ENCODE measurements at places on chromosomes 11 and 22.

DNA sequence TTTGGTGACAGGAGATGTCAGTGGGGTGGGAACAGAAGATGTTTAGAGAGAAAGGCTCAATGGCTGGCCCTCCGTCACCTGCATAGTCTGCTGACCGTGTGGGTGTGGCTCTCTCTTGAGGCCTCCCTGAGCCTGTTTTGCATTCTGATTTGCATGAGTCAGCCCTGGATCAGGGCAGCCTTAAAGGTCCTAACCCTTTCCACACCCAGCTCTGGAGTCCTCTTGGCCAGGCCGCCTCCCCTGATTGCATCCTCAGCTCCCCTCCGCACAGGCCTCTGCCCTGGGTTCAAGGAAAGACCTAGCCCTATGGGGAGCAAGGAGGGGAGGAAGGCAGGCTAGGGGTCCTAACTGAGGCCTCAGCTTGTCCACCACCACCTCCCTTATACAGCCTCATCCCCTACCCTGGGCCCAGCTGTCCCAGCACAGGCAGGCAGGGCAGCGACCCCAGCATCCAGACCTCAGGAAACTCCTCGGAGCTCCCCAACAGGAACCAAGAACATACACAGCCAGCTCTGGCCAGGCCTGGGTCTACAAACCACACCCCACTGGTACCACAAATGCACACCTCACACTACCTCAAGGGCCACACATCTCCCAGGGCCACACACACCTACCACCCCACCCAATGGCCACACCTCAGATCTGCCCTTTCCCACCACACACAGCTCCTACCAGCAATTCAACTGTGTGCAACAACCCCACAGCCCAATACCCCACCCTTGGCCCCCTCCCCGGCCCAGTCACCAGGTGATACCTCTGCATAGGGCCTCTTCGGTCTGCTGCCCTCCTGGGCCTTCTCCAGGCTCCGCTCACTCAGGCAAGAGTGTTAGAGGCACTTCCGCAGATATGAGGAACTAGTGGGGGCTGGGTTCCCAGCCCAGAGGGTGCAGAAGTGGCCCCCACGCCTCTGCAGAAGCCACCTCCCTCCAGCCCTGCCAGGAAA is 13.7 kb downstream of the ARAP1 start:
- ATAC-seq, result no peak

DNA sequence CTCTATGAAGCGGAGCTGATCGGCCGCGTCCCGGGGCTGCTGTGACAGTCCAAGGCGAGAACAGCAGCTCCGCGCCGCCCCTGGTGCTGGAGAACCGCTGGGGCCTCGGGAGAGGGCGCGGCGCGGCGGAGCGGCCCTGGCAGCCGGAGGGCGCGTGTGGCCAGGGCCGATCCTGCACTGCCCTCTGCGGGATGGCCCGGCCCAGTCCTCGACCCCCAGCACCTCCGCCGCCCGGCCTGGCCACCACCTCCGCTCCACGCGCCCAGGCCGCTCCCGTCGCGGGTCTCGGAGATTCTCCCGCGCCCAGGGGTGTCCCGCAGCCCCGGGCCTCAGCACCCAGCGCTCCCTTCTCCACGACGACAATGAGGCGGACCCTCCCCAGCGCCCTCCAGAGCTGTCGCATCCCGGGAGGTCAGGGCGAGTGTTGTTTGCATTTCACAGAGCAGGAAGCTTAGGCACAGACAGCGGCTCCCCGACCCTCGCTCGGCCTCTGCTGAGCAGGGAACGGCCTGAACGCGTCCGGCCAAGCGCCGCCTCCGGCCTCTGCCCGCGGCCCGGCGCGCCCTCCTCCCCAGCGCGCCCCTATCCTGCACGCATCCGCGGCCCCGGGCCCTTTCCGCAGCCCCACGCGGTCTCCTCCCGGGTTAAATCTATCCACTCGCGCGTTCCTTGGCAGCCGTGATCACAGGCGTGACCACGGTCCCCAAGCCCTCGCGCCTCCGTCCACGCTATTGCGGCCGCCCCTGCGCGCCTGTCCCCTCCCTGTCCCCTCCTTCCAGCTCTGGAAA is 109.7 kb downstream of the WNT7B start:
- peak; percentile 70 for ATAC-seq

- ATAC-seq, result peak; percentile 66
These were observed 851.1 kb upstream of the RAG2 start for GRCh38 chr11:37449146-37449545.

- no peak for ATAC-seq
These were observed 1.1 kb upstream of the NOL12 start for GRCh38 chr22:37684803-37685615.

- ATAC-seq, result peak; percentile 35
These were observed 31.3 kb upstream of the MMP13 start for GRCh38 chr11:102986815-102987214.

DNA sequence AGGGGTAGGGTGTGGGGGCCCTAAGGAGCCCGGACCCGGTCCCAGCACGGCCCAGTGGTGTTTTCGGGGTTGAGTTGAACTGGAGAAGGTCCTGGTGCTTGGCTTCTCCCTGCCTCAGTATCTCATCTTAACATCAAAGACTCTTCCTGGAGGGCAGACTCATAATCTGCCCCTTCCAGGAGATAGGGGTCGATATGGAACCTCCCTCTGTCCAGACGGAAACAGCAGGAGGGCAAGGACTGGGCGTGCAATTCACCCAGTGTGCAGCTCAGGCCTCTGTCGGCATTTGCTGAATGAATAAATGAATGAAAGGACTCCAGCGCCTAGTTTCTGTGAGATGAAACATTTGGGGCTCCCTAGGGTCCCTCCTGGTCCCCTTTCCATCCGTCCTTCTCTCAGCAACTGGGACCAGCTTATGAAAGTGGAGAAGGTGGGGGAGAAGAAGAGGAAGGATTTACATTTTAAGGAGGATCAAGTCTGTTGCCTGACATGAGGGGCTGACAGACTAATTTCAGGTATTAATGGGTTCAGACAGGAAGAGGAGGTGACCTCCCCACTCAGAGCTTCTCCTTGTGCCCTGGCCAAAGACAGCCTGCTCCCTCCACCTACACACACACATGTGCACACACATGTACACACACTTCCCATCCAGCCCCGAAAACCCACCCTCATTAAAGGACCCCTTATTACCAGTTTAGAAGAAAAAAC is 1.1 kb upstream of the SHISA8 start:
- no peak for ATAC-seq

DNA sequence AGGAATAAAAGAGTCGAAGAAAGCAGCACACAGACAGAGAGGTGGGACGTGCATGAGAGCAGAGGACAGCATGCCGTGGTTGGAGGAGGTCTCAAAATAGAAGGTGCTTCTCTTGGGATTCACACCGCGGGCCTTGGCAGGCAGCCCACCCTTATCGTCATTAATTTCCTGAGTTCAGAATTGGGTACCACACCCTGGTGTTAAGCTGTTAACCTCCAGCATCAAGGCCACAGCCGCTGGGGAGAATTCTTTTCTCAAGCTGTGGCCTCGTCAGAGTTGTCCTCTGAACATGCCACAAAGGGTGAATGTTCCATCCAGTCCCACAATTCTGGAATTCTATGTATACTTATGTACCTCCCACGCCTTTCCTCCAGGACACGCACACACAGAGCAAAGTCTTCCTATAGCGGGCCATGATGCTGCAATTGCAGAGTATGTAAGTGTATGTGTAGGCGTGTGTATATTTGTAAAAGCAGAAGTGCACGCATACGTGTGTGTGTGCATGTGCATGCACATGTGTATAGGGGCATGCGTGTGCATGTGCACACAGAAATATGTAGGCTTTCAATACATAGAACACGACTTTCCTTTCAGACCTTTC is 39.0 kb downstream of the ADAMTS8 start:
- ATAC-seq, result no peak

DNA sequence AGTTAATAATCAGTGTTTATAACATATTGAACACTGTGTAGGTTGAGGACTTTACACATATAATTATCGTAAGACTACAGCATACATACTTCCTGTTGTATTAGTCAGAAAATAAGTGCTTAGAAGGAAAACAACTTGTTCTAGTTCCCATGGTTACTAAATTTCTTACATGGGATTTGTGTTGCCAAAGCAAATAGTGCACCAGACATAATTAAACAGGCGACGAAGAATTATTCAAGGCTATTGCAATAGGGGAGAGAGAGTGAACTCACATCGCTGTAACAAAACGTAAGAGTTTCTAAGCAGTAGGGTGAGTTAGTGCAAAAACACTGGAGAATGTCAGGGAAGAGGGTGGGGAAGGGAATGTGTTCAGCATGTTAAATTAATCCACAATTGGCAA is 347.8 kb downstream of the CNTN5 start:
- no peak for ATAC-seq

DNA sequence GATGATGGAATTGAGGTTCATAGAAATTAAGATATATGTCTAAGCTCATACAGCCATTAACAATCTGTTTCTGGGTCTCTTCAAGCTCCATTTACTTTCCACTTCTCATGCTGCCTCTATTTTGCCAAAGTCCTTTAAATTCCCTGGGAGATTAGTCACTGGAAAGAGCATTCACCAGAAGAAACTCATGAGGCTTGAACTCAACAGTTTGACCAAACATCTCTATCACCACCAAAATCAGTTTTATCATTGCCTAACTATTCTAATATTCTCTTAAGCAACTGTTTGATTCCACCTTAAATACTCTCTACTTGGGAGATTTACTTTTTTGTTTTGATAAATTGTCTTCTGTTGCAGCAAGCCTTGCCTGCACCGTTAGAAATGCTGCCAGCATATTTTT is 881.3 kb downstream of the KCNA4 start:
- no peak for ATAC-seq

DNA sequence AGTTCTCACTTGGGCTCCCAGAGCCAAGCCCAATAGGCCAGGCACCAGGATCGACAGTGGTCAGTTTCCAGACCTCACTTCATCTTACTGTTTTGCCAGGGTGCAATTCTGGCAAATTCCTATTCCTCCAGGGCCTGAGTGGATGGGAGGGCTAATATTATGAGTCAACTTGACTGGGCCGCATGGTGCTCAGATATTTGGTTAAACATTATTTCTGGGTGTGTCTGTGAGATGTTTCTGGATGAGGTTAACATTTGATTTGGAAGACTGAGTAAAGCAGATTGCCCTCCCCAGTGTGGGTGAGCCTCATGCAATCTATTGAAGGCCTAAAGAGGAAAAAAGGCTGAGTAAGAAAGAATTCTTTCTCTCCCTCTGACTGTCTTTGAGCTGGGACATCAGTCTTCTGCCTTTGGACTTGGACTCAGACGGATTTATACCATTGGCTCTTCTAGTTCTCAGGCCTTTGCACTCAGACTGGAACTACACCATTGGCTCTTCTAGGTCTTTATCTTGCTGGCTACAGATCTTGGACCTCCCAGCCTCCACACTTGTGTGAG is 132.9 kb upstream of the ZBED5 start:
- ATAC-seq, result no peak

DNA sequence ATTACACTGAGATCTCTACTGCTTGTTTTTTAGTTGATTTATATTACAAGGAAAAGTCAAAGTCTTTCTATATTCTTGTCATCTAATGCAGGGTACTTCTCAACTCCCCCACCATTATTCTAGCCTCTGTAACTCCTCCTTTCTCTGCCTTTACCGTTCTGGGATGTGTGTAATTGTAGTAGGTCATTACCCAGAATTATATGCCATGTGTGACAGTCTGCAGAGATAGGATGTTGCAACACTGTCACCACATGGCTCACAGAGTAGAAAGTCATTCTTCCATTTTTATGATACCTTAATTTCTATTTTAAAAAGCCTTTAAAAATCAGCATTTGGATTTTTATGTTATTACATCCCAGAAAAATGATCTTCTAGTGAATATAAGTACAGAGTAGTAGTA is 32.7 kb downstream of the ZNF143 start:
- no peak for ATAC-seq

GRCh38 chr11:62614275-62614674 is 1.2 kb downstream of the ROM1 start:
- ATAC-seq, result no peak

GRCh38 chr11:81839016-81839415 is 894.6 kb downstream of the FAM181B start:
- ATAC-seq, result no peak

GRCh38 chr22:35411102-35411501 is 11.2 kb downstream of the MCM5 start:
- no peak for ATAC-seq

DNA sequence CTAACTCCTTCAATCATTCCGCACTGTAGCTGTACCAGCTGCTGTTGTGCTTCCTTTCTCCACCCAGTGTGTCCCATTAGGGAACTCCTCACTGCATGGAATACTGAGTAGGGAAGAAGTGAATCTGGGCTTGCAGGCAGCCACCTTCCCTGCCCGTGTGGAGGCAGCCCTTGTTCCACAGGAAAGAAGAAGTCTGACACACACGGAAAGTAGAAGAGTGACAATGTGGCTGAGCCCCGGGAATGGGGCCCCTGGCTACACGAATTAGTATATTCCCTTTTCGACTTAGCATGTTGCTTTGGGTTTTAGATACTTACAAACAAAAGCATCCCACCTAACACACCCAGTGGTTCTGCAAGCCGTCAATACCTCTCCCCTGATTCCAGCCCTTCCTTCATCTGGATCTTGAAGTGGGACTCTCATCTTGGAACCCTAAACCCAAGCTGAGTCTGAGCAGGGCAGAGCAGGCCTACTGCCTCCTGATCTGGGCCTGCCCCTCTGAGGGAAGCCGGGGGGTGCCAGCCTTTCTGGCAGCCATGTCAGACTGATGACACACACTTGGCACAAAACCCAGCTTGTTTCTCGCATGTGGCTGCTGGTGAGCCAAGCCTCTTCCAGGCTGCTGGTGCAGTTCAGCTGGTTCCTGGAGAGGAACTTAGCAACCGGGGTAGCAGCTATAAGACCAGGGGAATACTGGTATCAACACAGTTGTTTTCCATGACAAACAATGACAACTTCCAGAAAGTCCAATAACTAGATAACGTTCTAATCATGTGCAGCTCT is 71.6 kb downstream of the C11orf58 start:
- ATAC-seq, result peak; percentile 69

DNA sequence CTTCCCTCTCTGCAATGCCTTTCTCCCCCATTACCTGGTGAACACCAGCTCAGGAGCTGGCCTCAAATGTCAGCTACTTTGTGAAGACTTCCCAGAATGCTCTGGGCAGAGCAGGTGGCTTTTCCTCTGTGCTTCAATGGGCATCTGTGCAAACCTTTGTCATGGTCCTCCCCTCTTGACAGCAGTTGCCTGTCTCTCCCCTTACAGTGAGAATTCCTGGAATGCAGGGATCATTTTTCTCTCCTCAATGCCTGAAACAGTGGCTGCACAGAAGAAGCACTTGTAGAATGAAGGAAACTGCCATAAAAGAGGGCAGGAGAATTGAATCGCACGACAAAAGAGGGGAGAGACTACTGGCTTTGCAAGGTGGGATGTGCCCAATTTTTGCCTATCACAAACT is 92.8 kb upstream of the NARS2 start:
- ATAC-seq, result no peak

DNA sequence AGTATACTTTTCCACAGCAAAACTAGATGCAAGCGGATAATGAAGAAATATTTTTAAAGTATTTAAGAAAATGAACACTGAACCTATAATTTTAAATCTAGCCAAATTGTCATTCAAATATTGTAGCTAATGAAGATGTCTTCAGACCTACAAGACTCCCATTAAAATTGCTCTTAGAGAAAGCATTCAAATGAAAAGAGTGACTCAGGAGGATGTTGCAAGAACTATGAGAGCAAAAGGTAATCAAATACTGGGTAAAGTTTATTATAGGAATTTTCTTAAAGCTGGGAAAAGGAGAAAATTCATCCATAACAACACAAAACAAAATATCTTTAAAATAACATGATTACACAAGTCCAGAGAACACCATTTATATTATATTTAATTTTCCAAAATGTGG is 5.4 kb upstream of the POU2AF1 start:
- no peak for ATAC-seq

- no peak for ATAC-seq
These were observed 9.9 kb downstream of the FADS3 start for GRCh38 chr11:61881397-61881796.

GRCh38 chr11:5726351-5726750 is 9.9 kb upstream of the OR56B1 start:
- ATAC-seq, result no peak

GRCh38 chr11:127119356-127119755 is 118.8 kb upstream of the KIRREL3 start:
- no peak for ATAC-seq

Measured in SK-N-SH treated with all-trans-retinoic acid at 6 μM for 48 hours (cell line).